AG09309 (cell line): ENCODE measurements at places on chromosomes 6 and 20.

DNA sequence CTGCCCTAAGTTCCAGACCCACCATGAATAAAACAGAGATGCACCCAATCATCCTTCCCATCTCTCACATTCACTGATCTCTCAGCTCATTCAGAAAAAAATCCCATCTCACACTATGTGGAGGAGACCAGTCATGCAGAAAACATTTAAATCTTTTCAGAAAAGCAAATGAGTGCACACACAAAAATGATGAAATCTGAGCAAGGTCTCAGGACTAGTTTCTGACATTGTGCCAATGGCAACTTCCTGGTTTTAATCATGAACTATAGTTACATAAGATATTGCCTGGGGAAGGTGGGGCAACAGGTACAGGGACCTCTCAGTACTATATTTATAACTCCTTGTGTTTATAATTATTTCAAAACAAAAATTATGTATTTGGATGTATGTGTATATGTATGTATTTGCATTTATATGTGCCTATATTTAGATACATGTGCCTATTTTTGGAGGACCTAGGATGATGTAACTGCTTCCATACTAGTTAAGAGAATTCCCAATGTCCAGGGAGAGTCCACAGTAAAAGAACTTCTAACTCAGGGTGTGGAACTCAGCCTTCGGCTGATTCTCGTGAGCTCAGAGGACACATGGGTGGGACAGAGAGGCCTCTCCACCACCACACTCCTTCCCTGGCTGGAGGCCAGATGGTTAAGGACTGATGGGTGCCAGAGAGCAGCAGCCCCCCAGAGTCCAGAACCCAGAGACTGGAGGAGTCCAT, 71.7 kb upstream of the MAP3K4 start:
- peak; percentile 86 for DNase-seq

DNA sequence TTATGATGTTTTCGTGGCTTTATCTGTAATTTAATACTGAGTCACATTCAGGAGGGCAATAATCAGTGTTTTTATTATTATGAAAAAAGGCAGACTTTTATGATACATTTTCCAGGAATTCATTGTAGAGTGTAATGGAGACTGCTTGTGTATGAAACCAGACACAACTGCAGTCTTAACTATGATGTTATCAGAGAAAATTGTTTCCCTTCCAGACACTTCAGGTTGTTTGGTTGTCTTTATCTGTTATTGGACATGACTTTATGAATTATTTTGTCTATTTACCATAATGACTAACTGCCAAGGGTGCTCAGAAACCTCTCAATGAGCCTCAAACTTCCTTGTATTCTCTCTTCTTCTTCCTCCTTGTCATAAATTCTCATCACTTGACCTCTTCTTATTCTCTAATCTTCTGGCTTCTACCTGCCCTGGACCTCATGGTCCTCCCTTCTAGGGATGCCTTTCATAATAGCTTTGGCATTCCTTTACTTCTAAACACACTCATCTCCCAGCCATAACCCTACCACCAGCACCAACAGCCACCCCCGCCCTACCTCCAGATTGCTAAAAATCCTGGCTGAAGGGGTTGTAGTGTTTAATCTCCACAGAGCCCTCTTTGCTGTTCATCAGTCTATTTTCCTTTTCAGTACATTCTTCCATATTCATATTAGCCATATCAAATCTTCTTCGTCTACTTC, 492.5 kb downstream of the CDKAL1 start:
- DNase-seq = no peak

GRCh38 chr6:13367396-13367795, 39.1 kb upstream of the TBC1D7 start:
- DNase-seq = no peak

- no peak for DNase-seq
Observed at GRCh38 chr6:12293235-12293930, 3.2 kb downstream of the EDN1 start.

DNA sequence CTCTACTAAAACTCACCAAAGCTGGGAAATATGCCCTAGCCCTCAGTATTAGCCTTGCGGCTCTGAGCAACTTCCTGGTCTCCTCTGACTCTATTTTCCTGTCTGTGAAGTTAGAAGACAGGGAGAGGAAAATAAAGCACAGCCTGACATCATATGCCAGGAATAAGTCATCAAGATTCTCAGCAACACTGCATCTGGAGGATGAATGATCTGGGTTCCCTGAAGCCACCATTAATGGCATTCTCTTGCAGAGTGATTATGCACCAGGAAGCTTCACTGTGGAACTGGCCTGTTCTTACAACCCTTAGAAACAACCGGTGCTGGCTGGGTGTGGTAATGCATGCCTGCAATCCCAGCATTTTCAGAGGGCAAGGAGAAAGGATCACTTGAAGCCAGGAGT, 12.4 kb downstream of the ADGRF5 start:
- DNase-seq = no peak

DNA sequence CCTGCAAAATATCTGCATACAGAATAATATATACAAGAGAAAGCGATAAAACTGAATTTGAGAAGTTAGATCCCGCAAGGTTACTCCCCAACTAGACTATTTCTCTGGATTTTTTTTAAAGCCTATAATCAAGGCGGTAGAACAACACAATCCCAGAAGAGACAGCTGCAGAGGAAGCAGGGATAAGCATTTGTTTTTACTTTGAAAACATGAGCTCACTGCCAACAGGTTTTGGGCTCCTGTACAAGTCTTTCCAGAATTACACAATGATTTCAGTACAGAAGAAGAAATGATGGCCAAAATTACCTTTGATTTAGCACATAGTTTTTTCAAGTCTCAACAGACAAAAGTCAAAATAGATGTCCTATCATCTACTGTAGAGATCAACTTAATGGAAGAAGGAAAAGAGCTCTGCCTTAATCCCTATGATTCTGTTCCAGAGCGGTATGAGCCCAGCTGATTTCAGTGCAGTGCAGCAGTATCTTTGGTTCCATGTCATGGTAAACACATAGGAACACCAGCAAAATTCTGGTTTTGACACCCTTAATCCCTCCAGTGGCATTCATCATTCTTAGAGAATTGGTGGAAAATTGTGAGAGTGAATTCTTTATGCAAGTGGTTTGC, 304.3 kb downstream of the HDGFL1 start:
- no peak for DNase-seq

DNA sequence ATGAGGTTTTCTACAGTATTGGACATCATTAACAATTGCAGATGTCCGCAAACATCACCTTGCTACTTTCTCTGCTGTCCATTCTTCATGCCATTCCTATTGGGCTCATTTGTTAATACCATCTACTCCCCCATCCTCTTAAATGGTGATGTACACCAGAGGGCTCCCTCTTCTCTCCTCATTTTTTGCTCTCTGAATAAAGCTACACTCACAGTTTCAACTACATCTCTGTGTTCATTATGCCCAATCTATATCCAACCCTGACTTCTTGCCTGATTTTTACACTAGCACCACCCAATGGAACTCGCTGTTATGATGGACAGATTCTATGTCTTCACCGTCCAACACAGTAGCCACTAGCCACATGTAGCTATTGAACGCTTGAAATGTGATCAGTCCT, 288.1 kb upstream of the ID4 start:
- no peak for DNase-seq

- DNase-seq = peak; percentile 45
Observed at GRCh38 chr6:104789770-104790190, 69.9 kb downstream of the HACE1 start.

DNA sequence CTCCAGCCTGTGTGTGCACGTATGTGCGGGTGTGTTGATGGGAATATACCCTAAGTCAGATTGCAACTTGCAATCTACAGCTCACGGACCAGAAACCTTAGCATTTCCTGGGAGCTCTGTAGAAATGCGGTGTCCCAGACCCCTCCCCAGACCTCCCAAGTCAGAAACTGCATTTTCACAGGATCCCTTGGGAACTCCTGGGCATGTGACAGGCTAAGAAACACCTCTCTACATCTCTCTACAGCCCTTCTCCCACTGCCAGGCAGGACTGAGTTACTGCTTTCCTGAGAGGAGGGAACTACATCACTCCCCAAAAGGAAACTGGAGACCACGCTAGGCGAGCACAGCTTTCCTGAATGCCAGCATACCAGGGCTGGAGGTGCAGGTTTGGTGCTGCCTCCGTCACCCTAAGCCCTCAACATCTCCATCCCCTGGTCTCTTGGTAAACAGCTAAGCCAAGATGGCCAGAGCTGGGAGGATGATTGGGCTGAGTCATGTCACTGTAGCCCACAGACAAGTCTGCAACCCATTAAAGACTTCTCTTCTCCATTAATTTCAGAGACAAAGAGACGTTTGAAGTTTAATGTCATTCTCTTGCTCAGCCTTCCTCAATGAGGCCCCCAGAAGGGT, 194.4 kb downstream of the BMP7 start:
- DNase-seq = no peak

- no peak for DNase-seq
Observed at GRCh38 chr6:150659046-150659763, 59.5 kb downstream of the PLEKHG1 start.

DNA sequence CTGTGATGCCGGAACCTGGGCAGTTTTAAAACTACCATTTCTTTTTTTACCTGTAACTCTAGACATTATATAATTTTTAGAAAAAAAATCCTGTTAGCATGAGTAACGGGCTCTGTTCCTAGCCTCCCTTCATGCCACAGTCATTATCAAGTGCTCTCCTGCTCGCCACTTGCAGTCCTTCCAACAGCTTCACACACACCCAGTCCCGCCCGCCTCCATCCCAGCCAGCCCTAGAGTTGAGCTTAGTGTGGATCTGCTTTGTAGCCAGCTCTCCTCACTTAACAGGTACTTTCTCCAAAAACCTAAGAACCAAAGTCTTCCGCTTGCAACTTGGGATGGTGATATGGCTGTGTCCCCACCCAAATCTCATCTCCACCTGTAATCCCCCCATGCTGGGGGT, 51.5 kb downstream of the EZR start:
- no peak for DNase-seq

- peak; percentile 25 for DNase-seq
Observed at GRCh38 chr6:144156338-144156737, 6.0 kb downstream of the STX11 start.

DNA sequence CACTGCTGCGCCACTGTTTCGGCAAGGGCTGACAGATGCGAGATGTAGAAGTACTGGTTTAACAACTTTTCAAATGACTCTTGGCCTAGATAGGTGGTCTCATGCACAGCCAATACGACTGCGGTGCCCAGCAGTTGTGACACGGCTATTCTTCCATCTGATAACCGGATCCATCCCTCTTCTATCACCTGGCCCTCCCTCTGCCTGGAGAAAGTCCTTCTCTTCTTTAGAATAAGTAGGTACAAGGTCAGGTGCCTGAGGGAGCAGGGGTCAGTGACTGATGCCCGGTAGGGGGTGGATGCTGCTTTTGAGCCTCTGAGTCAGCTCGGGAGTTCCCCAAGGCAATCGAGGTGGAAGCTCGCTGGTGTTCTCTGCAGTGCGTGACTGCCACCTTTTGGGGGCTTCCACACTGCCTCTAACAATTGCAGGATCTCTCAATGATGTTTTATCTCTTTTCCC, 166.8 kb upstream of the GRIK2 start:
- DNase-seq = no peak

DNA sequence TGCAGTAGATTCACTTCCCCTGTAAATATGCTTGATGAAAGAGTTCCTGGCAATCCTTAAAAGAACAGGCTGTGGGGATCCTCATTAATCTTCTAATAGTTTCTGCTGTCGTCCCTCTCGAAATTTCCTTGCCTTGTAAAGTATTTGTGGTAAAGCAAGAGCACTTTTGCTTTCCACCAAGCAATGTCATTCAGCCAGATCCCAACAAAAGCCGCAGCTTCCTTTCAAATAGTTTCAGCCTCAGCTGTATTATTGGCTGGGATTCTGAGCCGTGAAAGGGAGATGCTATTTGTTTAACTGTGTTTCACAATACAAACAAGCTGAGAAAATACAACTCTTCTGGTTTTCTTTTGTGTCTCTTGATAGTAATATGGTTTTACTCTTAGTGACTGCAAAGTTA, 48.9 kb upstream of the EPHA7 start:
- DNase-seq = no peak

GRCh38 chr6:36933102-36933501, 21.4 kb upstream of the PI16 start:
- no peak for DNase-seq
